ENCODE measurements at places on chromosomes 12 and 14. TPM values are rescaled to one million over a fixed set of nuclear protein-coding genes. Genes with fewer than 3 reads are reported as not detected.

Gene FGF6
- not detected for total RNA-seq

- H3K27ac ChIP-seq, result peak overlapping the region; percentile 62
- peaks cover 41% of the 10 kb centered on the region for H3K4me1 ChIP-seq
- no peaks in the 10 kb centered on the region for H3K27me3 ChIP-seq
- no peak for DNase-seq
- no peak overlapping the region for H3K4me3 ChIP-seq
Measured at GRCh38 chr14:59359431-59360124, 105.6 kb downstream of the GPR135 start.

Gene MYF5
- total RNA-seq, result not detected

- peaks cover 18% of the 10 kb centered on the region for H3K4me1 ChIP-seq
- DNase-seq, result no peak
- no peak overlapping the region for H3K4me3 ChIP-seq
Measured at GRCh38 chr12:57220770-57221168, 4.2 kb downstream of the NXPH4 start.

GRCh38 chr12:94255006-94255405, 106.6 kb downstream of the PLXNC1 start:
- no peaks in the 10 kb centered on the region for H3K4me1 ChIP-seq
- no peak for DNase-seq
- no peaks in the 10 kb centered on the region for H3K36me3 ChIP-seq
- H3K27ac ChIP-seq, result no peak overlapping the region

Gene CD163L1
- total RNA-seq, result 17.7 TPM

GRCh38 chr14:63277591-63278183, 41.0 kb downstream of the GPHB5 start:
- H3K27ac ChIP-seq, result no peak overlapping the region
- H3K4me1 ChIP-seq, result peaks cover 38% of the 10 kb centered on the region
- H3K27me3 ChIP-seq, result no peaks in the 10 kb centered on the region
- no peak for DNase-seq
- H3K36me3 ChIP-seq, result no peaks in the 10 kb centered on the region

DNA sequence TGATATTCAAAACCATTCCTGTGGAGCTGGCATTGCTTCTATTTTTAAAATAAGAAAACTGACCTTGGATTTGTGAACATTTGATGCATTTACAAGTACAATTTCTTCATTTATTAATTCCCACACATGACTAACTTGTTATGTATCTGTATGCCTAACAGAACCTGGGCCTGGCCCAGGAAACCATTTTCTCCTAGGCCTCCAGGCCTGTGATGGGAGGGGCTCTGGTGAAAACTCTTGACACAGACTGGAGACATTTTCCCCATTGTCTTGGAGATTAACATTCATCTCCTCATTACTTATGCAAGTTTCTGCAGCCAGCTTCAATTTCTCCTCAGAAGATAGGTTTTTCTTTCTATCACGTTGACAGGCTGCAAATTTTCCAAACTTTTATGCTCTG, 42.0 kb downstream of the GLIPR1L2 start:
- no peaks in the 10 kb centered on the region for H3K27me3 ChIP-seq
- DNase-seq, result no peak
- H3K4me1 ChIP-seq, result no peaks in the 10 kb centered on the region
- H3K36me3 ChIP-seq, result no peaks in the 10 kb centered on the region

Gene DEPDC4
- 1.6 TPM for total RNA-seq

DNA sequence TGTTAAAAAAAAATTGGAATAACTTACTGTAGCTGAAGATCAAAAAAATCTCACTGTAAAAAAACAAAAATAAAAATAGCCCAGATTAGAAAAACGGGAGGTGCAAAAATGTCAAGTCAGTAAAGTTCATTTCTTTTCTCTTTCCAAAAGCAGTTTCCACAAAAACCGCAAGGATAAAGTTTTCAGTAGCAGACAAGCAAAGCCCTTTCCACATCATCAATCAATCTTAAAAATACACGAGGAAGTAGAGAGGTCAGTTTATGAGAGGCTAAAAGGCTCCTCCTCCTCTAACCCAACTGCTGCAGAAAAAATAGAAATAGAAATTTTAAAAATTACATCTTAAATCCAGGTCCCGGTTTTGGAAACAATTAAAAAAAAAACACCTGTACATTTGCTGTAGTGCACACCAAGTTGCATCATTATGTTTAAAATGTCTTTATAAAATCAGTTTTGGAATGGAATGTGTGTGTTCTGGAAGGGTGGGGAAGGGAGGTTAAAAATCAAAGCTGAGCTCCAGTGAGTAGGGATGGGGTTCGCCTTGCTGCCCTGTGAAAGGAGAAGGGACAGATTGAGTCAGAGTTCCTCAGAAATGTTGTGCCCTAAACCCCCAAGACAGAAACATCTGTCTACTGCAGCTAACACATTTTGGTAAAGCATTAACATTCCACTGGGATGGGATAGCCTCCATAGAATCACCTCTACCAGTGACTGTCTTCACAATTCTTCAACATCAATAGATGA, 5.8 kb downstream of the HNRNPC start:
- DNase-seq, result no peak
- peaks cover 28% of the 10 kb centered on the region for H3K36me3 ChIP-seq
- peaks cover 92% of the 10 kb centered on the region for H3K4me1 ChIP-seq
- H3K4me3 ChIP-seq, result no peak overlapping the region
- peak overlapping the region; percentile 97 for H3K27ac ChIP-seq

Gene TAC3
- 19.8 TPM for total RNA-seq

DNA sequence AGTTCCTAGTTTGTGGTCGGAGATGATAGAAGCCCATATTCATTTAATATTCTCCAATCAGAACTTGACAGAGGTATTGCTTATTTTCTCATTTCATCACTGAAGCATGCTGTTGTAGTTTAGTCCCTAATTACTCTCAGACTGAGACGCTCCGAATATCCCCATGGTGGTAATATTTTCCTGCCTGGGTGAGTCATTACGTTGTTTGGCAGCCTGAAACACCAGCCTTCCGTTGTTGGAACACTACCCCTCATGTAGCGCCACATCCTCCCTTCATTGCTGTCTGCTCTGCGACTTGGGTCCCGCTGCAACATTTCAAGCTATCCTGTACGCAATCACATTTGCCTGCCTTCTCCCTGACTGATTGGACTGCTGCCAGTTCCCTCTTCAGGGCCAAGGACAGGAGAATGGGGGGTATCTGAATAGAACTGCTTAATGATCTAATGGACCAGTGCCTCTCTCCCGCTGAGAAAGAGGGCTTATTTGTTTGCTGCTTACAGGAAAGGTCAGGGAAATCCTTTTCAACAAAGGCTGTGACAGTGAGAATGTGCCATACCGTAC, 369.1 kb downstream of the NPAS3 start:
- peak; percentile 57 for DNase-seq
- no peaks in the 10 kb centered on the region for H3K4me1 ChIP-seq
- no peak overlapping the region for H3K27ac ChIP-seq
- no peak overlapping the region for H3K4me3 ChIP-seq
- H3K36me3 ChIP-seq, result no peaks in the 10 kb centered on the region

GRCh38 chr12:69897744-69898143, 72.7 kb downstream of the MYRFL start:
- H3K27ac ChIP-seq, result no peak overlapping the region
- peak; percentile 69 for DNase-seq
- H3K4me3 ChIP-seq, result no peak overlapping the region

DNA sequence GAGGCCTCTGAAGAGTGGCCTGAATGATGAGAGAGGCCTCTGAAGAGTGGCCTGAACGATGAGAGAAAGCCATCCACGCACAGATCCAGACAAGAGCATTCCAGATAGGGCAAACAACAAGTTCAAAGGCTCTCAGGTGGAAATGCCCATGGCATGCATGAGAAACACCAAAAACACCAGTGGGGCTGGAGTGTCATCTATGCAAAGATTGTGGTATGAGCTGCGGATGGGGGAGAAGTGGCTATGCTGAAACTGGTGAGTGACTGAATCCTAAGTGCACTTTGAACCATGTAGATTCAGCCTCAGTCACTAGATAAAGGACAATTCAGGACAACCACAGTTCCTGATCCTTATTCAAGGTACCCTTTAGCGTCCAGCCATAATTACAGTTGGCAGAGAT, 79.4 kb upstream of the GZMB start:
- H3K4me3 ChIP-seq, result no peak overlapping the region
- H3K27ac ChIP-seq, result no peak overlapping the region
- no peaks in the 10 kb centered on the region for H3K4me1 ChIP-seq
- no peaks in the 10 kb centered on the region for H3K27me3 ChIP-seq
- DNase-seq, result no peak

DNA sequence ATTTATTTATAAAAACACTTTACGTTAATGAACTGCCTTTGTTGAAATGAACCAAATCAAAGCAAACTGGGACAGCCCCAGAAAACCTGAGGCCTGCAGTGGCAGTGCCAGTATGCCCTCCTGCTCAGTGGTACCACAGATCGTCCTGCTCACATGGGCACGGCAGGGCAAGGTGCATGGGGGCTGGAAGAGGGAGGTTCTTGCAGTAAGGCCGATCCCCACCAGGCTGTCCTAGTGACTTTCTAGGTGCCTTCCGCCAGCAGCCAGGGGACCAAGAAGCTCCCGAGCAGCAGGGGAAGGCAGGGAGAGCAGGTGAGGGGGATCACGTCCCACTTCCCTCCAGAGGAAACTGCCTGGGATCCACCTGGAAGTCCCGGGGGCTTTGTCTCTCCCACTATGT, 63.9 kb downstream of the TESC start:
- H3K27me3 ChIP-seq, result no peaks in the 10 kb centered on the region
- H3K36me3 ChIP-seq, result peaks cover 5% of the 10 kb centered on the region
- H3K4me3 ChIP-seq, result no peak overlapping the region
- peaks cover 33% of the 10 kb centered on the region for H3K4me1 ChIP-seq
- peak overlapping the region; percentile 40 for H3K27ac ChIP-seq
- DNase-seq, result no peak

Gene ERBB3
- total RNA-seq, result 218 TPM

DNA sequence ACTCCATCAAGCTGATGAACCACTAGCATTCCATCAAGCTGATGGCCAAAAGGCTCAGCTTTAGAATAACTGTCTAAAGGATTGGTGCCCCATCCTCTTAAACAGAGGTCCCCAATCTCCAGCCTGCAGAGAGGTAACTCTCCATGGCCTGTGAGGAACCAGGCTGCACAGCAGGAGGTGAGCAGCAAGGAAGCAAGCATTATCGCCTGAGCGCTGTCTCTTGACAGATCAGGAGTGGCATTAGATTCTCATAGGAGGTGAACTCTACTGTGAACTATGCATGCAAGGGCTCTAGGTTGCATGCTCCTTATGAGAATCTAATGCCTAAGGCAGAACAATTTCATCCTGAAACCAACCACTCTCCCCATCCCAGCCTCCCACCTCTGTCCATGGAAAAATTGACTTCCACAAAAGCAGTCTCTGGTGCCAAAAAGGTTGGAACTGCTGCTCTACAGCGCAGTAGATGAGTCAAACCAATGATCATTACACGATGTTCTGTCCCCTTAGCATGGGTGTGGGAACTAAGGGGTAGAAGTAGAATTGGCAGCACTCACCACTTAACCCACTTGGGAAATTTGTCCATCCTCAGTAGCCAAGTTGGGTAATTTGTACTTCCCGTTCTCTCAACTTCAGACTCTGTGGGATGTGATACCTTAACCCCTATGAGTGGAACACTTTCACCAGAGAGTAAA, 66.9 kb downstream of the ANKS1B start:
- no peaks in the 10 kb centered on the region for H3K4me1 ChIP-seq
- no peak for DNase-seq
- H3K4me3 ChIP-seq, result no peak overlapping the region
- H3K27me3 ChIP-seq, result no peaks in the 10 kb centered on the region
- H3K36me3 ChIP-seq, result no peaks in the 10 kb centered on the region

- no peak overlapping the region for H3K27ac ChIP-seq
- no peaks in the 10 kb centered on the region for H3K36me3 ChIP-seq
- no peaks in the 10 kb centered on the region for H3K4me1 ChIP-seq
- no peak overlapping the region for H3K4me3 ChIP-seq
- no peaks in the 10 kb centered on the region for H3K27me3 ChIP-seq
Measured at GRCh38 chr12:66662179-66662578, 16.7 kb downstream of the GRIP1 start.

- no peak overlapping the region for H3K4me3 ChIP-seq
- H3K27ac ChIP-seq, result peak overlapping the region; percentile 14
- H3K27me3 ChIP-seq, result no peaks in the 10 kb centered on the region
- no peak for DNase-seq
- no peaks in the 10 kb centered on the region for H3K36me3 ChIP-seq
Measured at GRCh38 chr14:68757618-68758081, 35.2 kb downstream of the ZFP36L1 start.

GRCh38 chr14:90499121-90499520, 102.3 kb downstream of the CALM1 start:
- no peaks in the 10 kb centered on the region for H3K36me3 ChIP-seq
- DNase-seq, result no peak
- H3K4me3 ChIP-seq, result no peak overlapping the region
- H3K27me3 ChIP-seq, result no peaks in the 10 kb centered on the region

GRCh38 chr14:77623201-77623600, 6.8 kb upstream of the SPTLC2 start:
- no peaks in the 10 kb centered on the region for H3K27me3 ChIP-seq
- H3K4me1 ChIP-seq, result peaks cover 5% of the 10 kb centered on the region
- no peaks in the 10 kb centered on the region for H3K36me3 ChIP-seq
- no peak for DNase-seq
- peak overlapping the region; percentile 85 for H3K27ac ChIP-seq

DNA sequence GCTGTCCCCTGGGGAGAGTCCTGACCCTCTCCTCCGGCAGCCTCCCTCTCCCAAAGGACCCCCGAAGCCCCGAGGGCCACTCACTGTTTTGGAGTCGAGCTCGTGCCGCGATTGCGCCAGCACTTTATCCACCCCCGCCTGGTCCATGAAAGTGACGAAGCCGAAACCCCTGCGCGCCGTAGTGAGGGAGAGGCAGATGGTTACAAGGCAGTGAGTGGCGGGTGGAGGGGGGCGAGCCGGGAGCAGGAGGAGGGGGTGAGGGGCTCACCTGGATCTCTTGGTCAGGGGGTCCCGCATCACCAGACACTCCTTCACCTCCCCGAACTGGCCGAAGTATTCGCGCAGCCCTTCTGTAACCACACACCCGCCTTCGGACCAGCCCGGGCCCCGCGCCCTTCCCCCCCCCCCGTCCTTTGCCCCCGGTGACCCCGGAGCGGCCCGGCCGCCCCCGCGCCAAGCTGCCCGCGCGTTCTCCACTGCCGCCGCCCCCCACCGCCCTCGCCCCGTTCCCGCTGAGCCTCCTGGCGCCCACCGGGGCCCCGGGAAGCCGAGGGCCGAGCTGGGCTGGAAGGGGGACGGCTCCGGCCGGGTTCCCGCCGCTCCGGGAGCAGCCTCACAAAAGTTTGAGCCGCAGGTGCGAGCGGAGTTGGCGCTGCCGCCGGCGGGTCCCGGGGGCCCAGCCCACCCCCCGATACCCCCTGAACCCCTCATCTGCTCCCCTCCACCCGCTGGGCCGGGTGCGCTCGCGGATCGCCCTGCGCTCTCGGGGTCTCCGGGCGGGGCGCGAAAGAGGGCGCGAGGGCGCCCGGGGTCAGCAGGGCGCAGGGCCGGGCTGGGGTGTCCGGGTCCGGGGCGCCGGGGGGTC, 808 bp downstream of the MSI1 start:
- peak overlapping the region; percentile 76 for H3K27ac ChIP-seq
- peak overlapping the region; percentile 70 for H3K4me3 ChIP-seq
- H3K27me3 ChIP-seq, result peaks cover 30% of the 10 kb centered on the region
- peaks cover 41% of the 10 kb centered on the region for H3K4me1 ChIP-seq
- H3K36me3 ChIP-seq, result no peaks in the 10 kb centered on the region

GRCh38 chr12:27148791-27149190, 66.4 kb upstream of the C12orf71 start:
- H3K27ac ChIP-seq, result no peak overlapping the region
- no peaks in the 10 kb centered on the region for H3K27me3 ChIP-seq

- no peaks in the 10 kb centered on the region for H3K27me3 ChIP-seq
- H3K4me1 ChIP-seq, result peaks cover 43% of the 10 kb centered on the region
- DNase-seq, result no peak
- no peaks in the 10 kb centered on the region for H3K36me3 ChIP-seq
- peak overlapping the region; percentile 59 for H3K27ac ChIP-seq
Measured at GRCh38 chr14:91348845-91349465, 68.7 kb downstream of the CCDC88C start.

Gene GALNT9
- total RNA-seq, result not detected

Data from stomach (tissue), 19 donors.